ENCODE measurements at places on chromosomes 4 and X.
A peak's percentile ranks its signal among the peaks of the same experiment; 100 is the strongest.

DNA sequence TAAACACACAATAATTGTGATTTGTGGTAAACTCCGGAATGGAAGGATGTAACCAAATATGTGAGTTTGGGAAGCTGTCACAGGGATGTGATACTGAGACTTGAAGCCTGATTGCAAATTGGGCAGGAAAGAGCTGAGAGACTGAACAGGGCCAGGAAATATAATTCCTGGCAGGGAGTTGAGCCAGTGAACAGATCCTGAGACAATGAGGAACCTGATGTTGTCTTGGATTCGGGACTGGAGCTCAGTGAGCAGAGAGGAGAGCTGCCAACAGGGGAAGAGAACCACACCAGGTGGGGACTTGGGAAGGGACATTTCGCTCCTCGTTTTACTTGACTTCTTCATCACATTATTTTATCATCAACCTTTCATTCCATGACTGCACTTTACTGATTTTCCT lies 386.0 kb downstream of the TLL1 start:
- DNase-seq, result no peak

GRCh38 chrX:2548711-2549423 lies 48.1 kb upstream of the DHRSX start:
- DNase-seq, result no peak

GRCh38 chr4:82704156-82704555 lies 94.4 kb downstream of the SCD5 start:
- no peak for DNase-seq

GRCh38 chrX:21802054-21802670 lies 37.3 kb upstream of the MBTPS2 start:
- DNase-seq, result no peak

GRCh38 chrX:129689796-129690195 lies 35.0 kb upstream of the APLN start:
- no peak for DNase-seq

DNA sequence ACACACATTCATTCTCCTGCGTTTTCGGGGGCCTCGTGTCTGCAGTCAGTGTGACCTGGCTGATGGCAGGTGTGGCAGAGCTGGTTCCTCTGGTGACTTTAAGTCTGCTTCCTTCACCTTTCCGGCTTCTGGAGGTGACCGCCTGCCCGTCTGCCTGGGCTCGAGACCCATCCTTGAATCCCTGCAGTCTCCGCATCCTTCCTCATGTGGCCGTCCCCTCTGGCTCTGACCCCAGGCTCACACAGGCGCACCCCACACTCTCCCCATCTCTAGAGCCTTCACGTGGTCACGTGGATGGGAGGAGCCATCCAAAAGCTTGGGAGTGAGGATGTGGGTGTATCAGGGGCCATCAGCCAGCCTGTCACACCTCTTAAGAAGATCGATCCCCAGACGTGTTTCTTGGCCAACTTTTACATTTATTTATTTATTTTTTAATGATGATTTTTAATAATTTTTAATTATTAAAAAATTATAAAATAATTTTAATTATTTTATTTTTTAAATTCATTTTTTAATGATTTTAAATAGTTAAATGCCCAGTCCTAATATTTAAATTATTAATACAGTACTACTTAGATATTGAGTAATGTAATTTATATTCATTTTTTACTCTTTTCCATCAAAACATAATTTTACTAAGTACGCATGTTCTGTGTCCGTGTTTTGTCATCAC lies 20.9 kb downstream of the RGS12 start:
- no peak for DNase-seq

- DNase-seq, result no peak
Observed at GRCh38 chrX:150582338-150582948, 14.0 kb downstream of the MTM1 start.

DNA sequence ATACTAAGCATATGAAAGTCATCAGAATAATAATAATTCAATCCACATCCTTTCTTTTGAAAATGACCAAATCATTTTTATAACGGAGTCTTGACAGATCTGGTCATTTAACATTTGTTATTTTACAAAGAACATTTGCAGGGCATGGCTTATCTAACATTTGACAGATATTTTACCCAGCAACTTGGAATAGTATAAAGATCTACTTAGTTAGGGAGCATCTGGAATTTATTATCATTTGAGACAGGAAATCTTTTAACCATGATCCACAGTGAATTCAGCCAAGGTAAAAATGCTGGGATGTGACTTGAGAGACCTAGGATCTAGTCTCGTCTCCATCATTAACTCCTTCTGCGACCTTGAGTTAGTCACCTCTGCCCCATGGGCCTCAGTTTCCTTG lies 22.4 kb downstream of the STARD8 start:
- DNase-seq, result no peak

GRCh38 chr4:115272185-115272584 lies 158.8 kb upstream of the NDST4 start:
- no peak for DNase-seq

DNA sequence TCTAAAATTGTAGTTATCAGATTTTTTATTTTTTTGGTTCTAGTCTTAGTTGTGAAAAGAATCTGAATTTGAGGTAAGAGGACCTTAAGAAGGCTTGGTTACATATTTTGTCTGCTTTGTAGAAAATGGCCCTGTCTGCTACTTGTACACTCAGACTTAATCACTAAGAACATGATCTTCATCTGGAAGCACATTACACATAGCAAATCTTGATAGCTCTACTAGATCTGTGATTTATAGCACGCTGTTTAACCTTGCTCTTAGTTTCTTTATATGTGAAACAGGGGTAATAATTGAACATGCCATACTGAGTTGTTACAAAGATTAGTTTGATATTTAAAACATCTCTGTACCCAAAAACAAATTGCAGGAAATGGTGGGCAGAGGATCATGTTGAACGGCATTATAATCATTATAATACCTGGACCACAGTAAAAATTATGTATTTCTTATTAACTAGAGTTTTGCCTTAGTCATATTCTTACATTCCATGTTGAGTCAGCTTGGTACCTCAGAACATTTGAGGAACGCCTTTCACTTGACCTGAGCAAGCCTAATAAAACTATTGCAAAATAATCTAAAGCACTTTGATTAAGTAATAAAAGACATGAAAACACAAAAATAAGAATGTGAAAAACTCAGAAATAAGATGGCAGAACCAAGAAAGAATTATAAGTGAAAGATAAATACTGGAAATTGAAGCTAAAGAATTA lies 738.0 kb upstream of the AADAT start:
- no peak for DNase-seq

GRCh38 chr4:185384930-185385331 lies 10.8 kb downstream of the LRP2BP start:
- DNase-seq, result no peak

DNA sequence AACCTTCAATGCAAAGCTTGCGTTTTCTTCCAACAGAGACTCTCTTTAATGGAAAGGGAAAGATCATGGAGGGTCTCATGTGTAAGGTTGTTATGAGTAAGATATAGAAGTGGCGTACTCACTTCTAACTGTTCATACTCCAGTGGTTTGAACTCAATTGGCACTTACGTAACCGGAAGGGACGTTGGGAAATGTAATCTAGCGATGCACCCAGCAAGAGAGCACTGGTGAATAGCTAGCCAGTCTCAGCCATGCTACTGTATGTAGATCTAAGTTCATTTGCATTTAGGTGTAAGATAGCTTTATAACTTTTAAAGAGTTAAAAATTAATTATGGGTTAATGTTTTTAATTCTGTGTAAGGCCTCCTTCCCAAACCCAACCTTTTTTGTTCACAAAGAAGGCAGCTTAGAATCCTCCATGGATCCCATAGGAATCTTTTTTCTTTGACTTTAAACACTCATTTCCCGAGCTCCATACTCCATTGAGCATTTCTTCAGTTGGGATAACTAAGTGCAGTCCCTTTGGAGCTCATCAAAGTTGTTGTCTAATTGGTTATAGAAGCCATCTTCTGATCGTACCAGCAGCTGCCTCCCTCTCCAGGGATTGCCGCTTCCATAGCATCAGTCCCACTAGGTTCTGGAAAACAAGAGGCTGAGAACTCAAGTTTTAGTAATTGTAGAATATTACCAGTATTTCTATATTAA lies 191.1 kb downstream of the RAPGEF2 start:
- DNase-seq, result no peak

- no peak for DNase-seq
Observed at GRCh38 chr4:156322592-156322991, 368.9 kb upstream of the CTSO start.

DNA sequence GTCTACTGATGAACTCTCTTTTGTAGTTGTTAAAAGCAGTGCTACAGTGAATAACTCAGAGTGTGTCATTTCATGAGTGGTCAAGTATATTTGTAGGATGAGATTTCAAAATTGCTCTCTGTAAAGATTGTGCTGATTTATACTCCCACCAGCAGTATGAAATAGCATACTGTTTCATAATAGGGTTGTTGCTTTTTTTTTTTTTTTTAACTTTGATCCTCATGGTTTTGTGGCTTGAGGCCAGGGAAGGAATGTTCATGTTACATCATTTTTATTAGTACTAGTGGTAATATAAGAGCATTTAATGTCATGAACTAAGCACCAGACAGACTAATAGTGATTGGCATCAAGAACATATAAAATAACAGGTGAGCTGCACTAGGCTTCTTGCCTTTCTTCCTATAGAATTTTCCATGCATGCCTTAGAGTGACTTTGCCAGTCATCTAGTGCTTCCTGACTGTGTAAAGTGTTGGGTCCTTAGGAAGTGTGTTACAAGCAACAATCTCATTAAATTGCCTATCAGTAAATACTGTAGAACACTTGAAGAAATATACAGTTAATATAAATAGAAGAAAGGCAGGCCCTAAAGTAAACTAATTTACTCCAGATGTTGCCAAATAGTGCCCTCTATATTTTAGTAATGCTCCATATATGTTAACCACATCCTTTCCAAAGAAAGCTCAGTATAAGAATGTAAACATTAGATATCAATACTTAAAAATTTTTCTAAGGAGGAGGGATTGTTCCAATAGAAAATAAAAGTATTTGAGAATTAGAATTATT lies 38.6 kb upstream of the MSMO1 start:
- DNase-seq, result no peak

DNA sequence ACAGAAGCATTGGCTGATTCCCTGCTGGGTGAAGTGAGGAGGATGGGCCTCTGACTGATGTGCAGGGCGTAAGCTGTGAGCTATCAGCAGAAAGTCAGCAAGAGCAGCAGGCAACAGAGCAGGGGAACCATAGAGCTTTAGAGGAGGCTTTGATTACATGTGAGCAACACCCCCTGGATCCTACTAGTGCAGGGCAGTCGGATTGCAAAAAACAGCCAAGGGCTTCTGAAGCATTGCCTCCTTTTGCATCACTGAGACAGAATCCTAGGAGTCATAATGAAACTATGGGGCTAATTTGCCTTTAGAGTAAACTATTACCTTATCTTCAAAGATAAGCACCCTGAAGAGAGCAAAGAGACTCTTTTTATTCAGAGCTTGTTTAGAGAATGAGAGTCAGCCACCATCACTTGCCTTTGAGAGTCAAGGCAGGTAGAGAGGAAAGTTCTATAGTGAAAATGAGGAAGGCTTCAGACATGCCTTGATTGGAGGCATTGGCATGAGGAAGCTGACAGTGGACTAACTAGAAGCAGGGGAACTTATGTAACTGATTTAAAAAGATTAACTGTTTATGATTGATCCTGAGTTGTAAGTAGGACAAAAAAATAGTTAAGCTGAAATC lies 420.3 kb downstream of the PDHA2 start:
- no peak for DNase-seq

- no peak for DNase-seq
Observed at GRCh38 chr4:40317916-40318658, 17.0 kb upstream of the CHRNA9 start.

DNA sequence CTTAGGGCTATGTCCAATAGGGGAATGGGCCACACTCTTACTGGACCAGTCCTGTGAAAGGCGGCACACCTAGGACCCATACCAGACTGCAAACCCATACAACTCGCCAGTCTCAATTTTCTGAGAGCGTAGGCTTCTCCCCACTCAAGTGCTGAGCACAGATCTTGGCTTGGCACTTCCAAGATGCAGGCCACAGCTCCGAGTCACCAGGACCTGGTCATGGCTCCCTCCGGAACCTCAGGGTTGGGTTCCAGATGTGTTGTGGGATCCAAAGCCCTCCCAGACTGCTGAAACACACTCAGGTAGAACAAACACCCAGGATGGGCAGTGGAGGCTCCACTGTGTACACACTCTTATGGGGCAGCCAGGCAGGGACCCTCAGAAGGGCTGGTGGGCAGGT lies 103.3 kb downstream of the TMEM144 start:
- DNase-seq, result no peak

DNA sequence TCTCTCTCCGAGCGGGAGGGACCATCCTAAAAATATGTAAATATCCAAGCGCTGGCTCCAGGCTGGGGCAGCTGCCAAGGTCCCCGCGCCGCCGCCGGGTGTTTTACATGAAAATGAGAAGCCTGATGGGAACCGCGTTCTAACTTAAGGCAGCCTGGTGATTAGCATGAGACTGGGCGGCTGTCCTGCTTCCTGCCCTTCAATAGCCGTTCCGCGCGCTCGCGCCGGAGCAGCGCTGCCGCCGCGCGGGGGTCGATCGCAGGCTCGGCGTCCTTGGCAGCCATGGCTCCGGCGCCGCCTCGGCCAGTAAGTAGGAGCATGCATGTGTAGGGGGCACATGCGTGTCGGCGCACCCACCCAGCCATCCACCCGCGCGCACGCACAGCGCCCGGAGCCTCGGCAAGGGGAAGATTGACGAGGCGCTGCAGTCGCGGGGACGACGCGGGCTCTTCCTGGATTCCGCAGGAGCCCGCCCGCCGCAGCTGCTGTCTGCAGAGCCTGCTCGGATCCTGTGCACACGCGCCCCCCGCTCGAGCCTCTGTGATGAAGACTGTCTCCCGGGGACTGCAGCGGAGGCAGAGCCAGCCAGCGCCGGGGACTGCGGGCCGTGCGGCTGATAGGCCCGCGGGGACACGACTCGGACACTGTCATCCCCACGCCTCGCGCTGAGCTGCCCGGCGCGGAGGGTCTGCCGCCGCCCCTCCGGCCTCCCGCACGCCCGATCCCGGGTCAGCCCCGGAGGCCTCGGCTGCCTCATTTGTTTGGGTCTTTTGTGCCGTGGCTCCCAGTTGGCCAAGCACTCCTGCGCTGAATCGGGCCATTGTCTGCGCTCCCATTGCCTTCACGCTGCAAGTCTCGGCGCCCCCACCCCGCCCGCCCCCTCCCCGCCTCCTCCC lies 734 bp downstream of the STOX2 start:
- DNase-seq, result peak; percentile 27

Measured in HEK293T (cell line).